NCI-H1436 treated with DMSO at 0.1 percent for 48 hours (cell line): ENCODE measurements at places on chromosomes 5 and 9.

DNA sequence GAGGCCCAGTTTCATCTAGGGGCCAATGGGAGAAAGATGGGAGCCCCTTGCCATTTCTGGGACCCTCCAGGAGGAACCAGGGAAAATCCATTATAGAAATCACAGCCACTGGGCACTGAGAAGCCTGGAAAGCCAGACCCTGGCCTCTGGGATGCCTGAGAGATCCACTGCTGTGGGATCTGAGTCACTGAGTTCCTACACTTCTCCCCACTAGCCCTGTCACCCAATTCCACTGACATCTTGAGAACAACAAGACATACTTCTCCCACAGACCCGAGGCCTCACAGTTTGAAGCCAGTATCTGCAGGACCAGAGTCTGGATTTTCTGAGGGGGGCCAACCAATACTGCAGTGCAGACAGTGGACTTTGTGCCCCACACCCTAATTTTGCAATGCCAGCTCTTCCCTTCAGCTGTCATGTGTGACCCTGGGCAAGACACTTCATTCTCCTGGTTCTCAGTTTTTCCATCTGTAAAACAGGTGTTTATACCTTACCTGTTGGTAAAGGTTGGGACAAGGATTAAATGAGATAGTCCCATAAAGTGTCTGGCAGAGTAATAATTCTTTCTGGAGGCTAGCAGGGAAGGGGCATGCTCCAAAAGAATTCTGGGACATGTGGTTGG is 46.5 kb downstream of the CXXC5 start:
- DNase-seq, result no peak

GRCh38 chr9:108056805-108057386 is 567.3 kb upstream of the KLF4 start:
- no peak for DNase-seq

DNA sequence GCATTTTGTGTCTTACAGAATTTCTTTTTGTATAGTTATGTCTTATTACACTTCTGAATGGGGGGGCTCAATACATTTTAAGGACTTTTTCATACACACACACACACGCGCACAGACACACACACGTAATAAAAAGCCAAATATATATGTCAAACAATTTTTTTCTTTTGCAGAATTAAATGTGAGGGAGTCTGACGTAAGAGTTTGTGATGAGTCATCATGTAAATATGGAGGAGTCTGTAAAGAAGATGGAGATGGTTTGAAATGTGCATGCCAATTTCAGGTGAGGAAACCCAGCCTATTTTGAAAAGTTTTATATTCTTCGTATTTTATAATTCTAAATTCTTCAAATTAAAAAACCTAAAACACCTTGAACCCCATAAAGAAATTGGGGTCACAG is 25.6 kb downstream of the TMEFF1 start:
- no peak for DNase-seq

GRCh38 chr9:132639322-132639721 is 30.5 kb downstream of the DDX31 start:
- no peak for DNase-seq

GRCh38 chr9:90854637-90855175 is 53.1 kb downstream of the SYK start:
- DNase-seq, result no peak

DNA sequence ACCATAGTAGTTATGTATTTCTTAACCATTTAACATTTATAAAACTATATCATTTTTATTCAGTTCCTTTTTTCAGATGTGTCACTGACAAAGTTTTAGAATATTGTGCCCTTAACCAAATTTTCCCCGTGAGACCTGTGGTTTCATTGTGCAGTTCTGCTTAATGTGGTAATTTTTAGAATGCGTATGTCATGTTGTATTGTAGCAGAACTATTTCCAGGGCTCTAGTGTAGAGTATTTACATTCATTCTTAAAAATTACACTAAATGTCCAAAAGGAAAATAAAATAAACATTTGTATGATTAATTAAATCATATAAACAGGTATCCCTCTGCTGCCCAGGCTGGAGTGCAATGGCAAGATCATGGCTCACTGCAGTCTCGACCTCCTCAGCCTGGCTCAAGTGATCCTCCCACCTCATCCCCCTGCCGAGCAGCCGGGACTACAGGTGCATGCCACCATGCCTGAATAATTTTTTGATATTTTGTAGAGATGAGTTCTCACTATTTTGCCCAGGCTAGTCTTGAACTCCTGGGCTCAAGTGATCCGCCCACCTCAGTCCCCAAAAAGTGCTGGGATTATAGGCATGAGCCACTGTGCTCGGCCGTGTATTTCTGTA is 15.4 kb downstream of the SERINC5 start:
- DNase-seq, result no peak
